PC-9 (cell line): ENCODE measurements at places on chromosomes 1 and 21. TPM values are rescaled to one million over a fixed set of nuclear protein-coding genes. Genes with fewer than 3 reads are reported as not detected.
A peak's percentile ranks its signal among the peaks of the same experiment; 100 is the strongest.

OPRD1 gene
- not detected in 2 replicates for total RNA-seq

KCNA2 gene
- total RNA-seq: not detected in 2 replicates

KRTAP12-3 gene
- not detected in 2 replicates for total RNA-seq

DNAH14 gene
- 35.4 and 48.8 TPM in 2 replicates for total RNA-seq

ZBTB8B gene
- total RNA-seq: 0.05 and 0.09 TPM in 2 replicates

FCER1G gene
- 1.3 TPM in 1 of 2 replicates, not detected in the other for total RNA-seq

MAGOH gene
- total RNA-seq: 48.0 and 75.7 TPM in 2 replicates

TPTE gene
- not detected in 2 replicates for total RNA-seq

E2F2 gene
- total RNA-seq: 7.6 and 9.0 TPM in 2 replicates

DNA sequence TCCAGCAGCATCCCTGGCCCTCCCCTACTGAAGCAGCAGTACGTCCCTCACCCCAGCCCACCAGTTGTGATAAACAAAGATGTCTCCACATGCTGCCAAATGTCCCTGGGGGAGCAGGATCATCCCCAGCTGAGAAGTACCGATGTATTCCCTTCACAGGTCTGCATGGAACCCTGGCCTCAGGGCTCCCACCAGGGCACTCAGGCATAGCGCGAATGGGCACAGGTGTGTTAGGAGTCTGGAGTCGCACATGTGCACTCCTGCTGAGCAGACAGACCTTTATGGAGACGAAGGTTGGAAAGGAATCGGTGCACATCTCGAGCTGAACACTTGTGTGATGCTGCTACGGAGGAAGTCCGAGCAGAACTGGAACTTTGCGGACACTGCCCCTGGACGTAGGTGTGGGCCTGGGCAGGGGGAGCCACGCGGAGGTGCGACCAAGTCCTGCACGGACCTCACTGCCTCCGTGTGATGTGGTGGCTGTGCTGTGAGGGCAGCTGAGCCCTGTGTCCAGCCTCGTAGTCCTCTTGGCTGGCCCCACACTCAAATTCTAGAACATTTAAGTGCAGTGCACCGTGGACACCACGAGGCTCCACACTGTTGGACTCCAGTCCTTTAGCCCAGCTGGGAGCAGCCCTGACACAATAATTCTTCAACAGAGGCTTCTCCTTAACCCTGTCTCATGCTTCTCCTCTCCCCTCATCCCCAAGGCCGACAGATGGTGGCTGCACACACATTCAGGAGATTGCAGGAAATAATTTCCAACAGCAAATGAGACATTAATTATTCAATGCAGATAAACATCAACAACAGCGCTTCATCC is 43.4 kb downstream of the RSPH1 start:
- DNase-seq: no peak

DNA sequence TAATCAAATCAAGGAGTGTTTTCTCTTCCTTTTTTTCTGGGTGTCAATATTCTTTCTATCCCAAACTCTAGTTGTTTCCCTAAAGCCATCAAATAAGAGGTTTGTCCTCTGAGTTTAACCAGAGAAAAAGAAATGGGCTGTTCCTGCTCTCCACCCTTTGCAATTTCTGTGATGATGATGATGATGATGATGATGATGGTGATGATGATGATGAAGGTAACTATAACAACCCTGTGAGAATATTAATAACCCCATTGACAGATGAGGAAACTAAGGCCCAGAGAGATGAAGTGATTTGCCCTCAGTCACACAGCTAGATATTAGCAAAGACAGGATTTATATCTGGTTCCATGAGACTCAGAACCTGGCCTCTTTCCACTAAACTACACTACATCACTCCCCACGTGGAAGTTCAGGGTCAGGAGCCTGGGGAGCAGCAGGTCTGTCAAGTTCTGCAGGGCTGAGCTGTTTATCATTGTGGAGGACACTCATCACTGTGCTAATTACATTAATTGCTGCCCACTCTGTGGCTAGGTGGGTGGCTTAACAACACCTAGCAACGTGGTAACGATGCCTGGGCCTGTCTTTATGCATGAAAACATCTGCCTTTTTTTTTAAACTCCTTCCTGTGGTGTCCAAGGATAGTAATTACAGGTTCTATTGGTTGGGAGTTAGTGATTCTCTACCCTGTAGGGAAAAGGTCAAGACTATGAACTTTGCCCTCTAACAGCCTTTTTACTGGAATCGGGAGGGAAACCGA is 19.0 kb upstream of the JUN start:
- no peak for DNase-seq

- no peak for DNase-seq
Observed at GRCh38 chr1:176141449-176141848, 65.6 kb downstream of the COP1 start.

- DNase-seq: no peak
Observed at GRCh38 chr1:89332461-89332860, 31.4 kb upstream of the GBP6 start.

GRCh38 chr1:183195142-183195574 is 9.1 kb downstream of the LAMC2 start:
- peak; percentile 34 for DNase-seq

GRCh38 chr1:230800891-230801840 is 54.0 kb downstream of the CAPN9 start:
- DNase-seq: no peak

- DNase-seq: no peak
Observed at GRCh38 chr21:24255591-24255990, 1351.7 kb downstream of the MRPL39 start.

- DNase-seq: no peak
Observed at GRCh38 chr1:221437926-221438325, 304.0 kb downstream of the DUSP10 start.

GRCh38 chr1:33738976-33739375 is 124.9 kb upstream of the HMGB4 start:
- DNase-seq: no peak

DNA sequence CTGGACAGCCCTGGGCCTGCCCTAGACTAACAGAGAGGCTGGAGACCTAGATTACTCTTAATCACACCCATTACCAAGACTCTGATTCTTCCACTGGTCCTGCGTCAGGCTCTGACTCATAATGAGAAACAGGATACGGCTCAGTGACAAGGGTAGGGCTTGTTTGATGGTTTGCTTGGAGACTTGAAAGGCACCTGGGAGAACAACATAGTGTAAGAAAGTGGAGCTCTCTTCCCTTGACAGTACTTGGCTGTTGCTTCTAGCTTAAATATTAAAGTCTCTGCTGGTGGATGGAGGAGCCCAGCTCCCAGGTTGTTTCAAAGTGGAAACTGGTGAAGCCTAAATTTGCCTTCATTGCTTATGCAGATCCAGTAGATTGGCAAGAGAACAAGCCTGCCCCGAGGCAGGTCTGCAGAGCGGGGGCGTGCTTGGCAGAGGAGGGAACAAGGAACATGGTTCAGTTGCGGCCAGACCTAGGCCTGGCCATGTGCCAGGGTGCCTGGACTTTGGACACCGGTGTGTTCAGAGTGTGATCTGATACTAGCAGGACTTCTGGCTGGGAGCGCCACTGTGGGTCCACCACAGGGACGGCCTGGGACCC is 480.6 kb downstream of the CAMTA1 start:
- DNase-seq: peak; percentile 11

DNA sequence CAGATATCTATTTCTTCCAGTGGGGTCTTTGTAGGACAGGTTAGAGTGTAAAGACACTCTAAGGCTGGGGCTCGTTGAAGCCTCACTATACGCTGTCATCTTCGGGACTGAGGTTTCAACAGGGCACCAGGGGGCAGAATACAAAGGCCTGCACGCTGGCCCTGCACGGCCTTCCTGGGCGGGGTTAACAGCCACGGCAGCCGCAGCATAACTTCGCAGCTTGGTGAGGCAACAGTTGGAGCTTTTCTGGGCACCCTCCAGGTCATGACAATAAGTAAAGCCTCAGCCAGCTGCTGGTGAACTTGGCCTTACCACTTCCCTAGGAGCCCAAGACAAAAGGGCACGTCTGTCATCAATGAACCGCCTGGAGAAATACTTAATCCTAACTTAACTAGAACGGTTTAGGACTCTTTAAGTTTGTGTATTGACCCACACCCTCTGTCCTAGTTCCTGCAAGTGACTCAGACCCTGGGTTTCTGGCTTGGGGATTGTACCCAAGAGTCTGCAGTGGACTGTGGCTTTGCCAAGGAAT is 2.3 kb upstream of the RUNX1 start:
- DNase-seq: peak; percentile 95

DNA sequence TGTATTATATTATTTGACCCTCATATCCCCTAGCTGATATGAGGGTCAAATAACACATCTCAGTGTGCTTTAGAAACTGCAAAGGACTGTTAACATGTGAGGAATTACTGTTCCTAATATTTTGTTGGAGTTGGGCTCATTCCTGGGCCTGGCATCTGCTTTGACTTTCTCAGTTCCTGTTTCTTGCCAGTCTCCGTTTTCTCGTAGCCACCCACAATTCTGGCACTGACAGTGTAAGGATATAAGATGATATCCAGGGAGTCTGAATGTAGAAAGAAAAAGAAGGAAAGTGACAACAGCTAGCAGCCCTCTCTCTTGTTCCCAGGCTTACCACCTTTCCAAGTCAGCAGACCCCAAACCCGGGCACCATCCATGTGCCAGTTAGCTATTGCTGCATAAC is 54.4 kb upstream of the SCMH1 start:
- no peak for DNase-seq

DNA sequence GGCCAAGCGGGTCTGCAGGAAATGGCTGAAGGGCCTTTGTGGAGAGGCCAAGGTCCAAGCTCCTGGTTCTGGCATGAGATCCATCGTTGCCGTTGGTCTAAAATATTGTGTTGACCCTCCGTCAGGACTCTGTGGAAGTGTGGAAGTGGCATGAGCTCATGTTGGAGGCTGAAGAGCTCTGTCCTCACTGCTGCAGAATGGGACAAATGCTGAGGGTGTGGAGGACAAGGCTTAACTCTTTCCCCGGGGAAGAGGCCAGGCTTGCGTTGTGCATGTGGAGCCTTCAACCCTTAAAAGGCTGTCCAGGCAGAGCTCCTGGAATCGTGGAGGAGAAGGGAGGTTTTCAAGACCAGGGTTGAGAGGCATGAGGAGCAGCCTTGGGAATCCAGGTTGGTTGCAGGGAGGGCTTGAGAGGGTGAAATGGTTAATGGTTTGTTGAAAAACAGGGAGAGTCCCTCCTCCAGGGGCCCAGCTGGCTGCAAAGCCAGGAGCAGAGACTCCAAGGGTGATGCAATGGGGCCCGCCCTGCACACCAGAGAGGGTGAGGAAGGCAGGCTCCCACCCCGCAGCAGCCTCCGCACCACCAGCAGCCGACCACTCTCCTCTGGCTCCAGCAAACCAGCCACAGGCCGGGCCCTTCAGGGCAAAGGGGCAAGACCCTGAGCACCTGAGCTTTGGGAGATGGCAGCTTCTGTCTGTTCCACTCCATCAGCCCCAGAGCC is 6.7 kb upstream of the AHCYL1 start:
- DNase-seq: no peak

DNA sequence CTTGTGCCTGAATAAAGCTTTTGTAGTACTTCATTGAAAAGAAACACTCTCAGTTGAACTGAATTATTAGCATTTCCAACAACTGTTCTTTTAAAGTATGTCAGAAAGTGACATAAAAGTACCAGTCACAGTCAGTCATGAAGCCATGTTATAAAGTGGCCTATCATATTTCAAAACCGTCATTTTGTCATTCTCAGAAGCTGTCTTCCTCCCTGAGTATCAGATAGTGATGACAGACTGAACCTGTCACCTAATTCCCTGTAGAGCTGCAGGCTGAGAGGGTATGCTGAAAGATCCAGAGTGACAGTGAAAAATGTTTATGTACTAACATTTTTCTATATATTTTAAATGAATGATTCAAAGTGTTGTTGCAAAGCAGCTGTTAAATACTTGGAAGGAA is 1121.7 kb upstream of the PRMT6 start:
- no peak for DNase-seq

- DNase-seq: no peak
Observed at GRCh38 chr21:45135868-45136267, 61.5 kb downstream of the ADARB1 start.

- no peak for DNase-seq
Observed at GRCh38 chr1:55195521-55196233, 19.5 kb downstream of the USP24 start.

GRCh38 chr1:208598021-208598420 is 353.8 kb upstream of the PLXNA2 start:
- DNase-seq: no peak

- DNase-seq: no peak
Observed at GRCh38 chr1:209704584-209704983, at the start of gene HSD11B1. Gene HSD11B1 (plus strand): TSS chr1:209704846. CDS start chr1:209704943, 97 bp downstream.

- DNase-seq: peak; percentile 40
Observed at GRCh38 chr1:2372551-2373490, 18.5 kb downstream of the MORN1 start.

DNA sequence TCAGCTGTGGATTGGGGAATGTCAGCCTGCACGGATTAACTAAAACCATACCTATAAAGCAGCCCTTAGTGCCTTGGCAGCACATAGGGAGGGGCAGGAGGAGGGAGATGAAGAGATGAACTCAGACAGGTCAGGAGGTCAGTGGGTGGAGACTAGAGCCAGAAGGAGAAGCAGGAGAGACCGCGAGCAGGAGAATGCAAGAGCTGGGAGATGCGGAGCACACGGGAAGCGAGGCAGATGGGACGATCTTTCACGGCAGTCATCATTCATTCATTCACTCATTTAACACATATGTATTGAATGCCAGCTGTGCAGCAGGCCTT is 41.9 kb downstream of the NEK2 start:
- DNase-seq: no peak

- DNase-seq: no peak
Observed at GRCh38 chr1:39392851-39393573, 98.4 kb upstream of the BMP8A start.

DNA sequence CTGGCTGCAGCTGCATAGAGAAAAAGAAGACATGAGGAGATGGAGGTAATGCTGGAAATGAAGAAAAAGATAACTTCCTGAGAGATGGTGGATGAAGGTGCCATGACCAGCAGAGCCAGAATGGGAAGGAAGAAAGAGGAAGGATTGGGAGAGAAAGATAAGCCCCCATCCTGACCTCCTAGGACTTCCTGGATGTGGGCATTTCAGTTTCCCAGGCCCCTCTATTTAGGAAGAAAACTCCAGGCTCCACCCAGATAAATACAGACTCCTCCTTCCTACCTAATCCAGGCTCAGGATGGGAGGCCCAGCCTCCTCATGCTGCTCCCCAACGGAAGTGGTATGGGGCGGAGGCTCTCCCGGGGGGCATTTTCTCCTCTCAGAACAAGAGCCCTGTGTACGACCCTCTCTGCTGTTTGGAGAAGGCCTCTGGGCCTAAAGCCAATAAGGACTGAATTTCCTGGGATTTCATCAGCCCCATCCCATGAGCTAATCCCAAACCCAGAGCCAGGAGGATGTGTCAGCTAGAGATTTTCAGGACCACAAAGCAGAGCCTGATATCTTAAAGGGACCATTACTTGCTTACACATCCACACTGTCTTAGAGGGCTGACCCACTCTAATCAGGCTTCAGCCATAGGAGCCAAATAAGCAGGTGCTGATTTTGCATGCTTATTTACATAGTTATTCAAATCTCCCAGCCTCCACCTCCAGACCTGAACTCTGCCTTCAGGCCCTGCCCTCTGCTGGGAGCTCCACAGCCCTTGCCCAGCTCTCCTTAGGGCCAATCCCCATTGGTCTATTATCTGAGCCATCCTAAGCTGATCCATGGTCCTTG is 5.1 kb upstream of the ARHGEF2 start:
- DNase-seq: peak; percentile 62

- no peak for DNase-seq
Observed at GRCh38 chr1:234040446-234041317, 136.2 kb downstream of the SLC35F3 start.

- DNase-seq: no peak
Observed at GRCh38 chr21:34535886-34536285, 23.9 kb upstream of the KCNE1 start.
